ENCODE measurements at places on chromosomes 1 and 21.

- no peak for DNase-seq
Observed at GRCh38 chr1:16183765-16184556, 28.1 kb upstream of the EPHA2 start.

- no peak for DNase-seq
Observed at GRCh38 chr1:147635342-147635741, 35.0 kb downstream of the ACP6 start.

DNA sequence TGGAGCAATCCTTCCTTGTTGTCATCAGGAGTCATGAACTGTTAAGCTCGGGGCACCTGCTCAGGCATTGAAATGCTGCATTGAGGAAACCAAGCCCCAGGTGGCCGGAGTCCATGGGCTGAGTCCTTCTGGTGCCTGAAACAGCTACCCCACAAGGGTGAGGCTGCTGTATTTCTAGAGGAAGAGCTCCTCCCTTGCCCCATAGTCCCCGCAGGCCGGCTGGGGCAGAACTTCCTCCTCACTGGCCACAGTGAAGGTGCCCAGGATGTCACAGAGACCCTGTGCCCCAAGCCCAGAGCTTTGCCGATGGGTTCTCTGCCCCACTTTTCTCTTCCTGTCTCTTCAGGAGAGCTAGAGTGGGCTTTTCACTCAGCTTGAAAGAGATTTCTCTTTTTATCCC lies 80.8 kb upstream of the GCLM start:
- DNase-seq: no peak

DNA sequence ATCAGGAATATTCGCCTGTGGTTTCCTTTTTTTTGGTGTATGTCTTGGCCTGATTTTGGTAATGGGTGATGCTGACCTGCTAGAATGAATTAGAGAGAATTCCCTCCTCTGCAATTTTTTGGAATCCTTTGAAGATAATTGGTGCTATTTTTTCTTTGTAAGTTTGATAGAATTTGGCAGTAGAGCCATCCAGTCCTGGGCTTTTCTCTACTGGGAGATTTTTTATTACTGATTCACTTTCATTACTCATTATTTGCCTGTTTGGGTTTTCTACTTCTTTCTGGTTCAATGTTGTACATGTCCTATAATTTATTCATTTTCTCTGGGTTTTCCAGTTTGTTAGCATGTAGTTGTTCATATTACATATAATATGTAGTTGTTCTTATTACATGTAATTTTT lies 48.7 kb downstream of the NTMT2 start:
- no peak for DNase-seq

DNA sequence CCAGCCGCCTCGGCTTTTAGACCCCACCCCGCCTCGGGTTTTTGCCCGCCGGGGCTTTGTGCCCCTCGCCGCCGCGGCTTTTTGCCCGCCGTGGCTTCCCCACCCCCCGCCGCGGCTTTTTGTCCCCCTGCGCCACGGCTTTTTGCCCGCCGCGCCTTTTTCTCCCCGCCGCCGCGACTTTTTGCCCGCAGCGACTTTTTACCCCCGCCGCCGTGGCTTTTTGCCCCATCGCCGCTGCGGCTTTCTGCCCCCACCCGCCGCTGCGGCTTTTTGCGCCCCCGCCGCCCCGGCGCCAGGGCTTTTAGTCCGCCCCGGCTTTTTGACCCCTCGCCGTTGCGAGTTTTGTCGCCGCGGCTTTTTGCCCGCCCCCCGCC lies 474.4 kb downstream of the FAM72C start:
- DNase-seq: peak; percentile 28

DNA sequence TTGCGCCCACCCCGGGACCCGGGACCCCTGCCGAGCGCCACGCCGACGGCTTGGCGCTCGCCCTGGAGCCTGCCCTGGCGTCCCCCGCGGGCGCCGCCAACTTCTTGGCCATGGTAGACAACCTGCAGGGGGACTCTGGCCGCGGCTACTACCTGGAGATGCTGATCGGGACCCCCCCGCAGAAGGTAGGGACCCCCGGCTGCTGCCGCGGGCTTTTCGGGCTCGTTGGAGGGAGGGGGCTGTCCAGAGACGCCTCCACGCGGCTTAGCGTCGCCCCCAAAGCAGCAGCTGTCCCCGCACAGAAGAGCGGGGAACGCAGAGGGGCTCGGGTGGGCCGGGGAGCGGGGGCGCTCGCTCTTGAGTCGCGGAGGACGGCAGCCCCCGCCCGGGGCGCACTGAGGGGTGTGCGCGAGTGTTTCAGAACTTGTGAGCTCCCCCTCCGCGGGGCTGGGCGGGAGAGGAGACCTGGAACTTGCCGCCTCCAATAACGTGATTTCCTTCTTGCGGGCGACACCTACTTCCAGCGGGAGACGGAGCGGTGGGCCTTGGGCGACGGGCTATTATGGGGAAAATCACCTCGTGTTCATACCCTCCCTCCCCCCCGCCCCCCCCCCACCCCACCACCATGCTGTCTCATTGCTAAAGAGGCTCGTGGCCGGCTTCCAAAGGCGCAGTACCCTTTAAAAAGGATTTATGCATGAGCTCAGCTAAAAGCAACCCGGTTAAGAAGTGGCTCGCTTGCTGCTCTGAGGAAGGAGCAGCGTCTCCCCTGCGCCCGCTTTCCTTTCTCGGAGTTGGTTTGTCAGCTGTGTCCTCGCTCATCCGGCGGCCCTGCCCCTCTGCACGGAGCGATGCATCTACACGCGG lies 664 bp downstream of the BACE2 start:
- peak; percentile 79 for DNase-seq

DNA sequence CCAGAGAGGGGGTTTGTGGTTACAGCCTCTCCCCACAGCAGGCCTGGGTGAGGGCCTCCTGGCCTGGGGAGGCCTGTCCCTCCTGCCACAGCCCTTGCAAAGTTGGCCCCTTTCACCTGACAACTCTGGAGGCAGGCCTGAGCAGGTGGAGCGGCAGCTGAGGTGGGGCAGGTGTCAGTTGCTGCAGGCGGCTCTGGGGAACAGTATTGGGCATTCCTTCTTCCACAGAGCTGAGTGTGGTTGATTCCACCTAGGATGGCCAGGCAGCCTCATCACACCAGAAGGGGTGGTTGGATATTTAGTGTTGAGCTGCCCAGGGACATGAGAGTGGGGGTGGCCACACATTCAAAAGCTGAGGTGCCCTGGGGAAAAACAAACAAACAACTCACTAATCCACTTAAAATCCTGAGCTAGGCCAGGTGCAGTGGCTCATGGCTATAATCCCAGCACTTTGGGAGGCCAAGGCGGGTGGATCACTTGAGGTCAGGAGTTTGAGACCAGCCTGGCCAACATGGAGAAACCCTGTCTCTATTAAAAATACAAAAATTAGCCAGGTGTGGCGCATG lies 31.1 kb downstream of the PIGP start:
- no peak for DNase-seq

GRCh38 chr1:154837672-154838171 lies 32.4 kb downstream of the KCNN3 start:
- DNase-seq: peak; percentile 43

- DNase-seq: no peak
Observed at GRCh38 chr1:160726114-160726497, 12.9 kb upstream of the SLAMF7 start.

- no peak for DNase-seq
Observed at GRCh38 chr21:33950431-33951079, 35.0 kb upstream of the ATP5PO start.

DNA sequence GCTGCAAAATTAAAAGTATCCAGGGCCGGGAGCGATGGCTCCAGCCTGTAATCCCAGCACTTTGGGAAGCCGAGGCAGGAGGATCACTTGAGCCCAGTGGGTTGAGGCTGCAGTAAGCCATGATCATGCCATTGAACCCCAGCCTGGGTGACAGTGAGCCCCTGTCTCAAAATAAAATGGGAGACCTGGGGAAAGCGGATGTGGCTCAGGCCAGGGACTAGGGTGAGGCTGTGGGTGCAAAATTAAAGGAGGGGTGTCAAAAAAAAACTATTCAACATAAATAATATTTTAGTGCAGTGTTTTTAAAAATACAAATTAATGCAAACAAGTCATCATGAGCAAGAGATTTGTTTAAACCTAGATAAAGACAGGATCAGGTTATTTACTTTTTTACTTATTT lies 100.1 kb upstream of the SLC45A1 start:
- no peak for DNase-seq

- DNase-seq: no peak
Observed at GRCh38 chr1:171152549-171152948, 32.6 kb upstream of the FMO2 start.

GRCh38 chr1:109517337-109517736 lies 7.8 kb upstream of the AMIGO1 start:
- DNase-seq: no peak

DNA sequence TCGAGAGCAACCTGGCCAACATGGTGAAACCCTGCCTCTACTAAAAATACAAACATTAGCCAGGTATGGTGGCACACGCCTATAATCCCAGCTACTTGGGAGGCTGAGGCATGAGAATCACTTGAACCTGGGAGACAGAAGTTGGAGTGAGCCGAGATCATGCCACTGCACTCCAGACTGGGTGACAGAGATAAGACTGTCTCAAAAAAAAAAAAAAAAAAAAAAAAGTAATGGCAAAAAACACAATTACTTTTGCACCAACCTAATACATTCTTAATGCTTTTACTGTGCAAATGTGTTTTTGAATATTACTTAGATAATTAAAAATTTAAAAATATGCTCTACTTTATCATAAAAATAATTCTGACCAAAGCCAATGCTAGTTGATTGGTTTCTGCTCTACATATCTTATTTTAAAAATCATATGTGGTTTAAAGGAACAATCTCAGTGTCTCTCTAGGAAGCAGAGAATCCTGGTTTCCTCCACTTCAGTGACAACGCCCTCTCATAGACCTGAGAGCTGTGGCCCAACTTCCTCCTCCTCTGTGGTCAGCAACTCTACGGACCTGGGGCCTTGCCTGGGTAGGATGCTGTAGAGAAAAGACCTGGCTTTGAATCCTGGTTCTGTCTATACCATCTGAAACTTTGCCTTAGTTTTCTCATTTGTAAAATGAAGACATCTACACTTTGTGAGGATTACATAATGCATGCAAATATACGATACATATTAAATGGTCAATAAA lies 64.7 kb downstream of the TGFBR3 start:
- no peak for DNase-seq

DNA sequence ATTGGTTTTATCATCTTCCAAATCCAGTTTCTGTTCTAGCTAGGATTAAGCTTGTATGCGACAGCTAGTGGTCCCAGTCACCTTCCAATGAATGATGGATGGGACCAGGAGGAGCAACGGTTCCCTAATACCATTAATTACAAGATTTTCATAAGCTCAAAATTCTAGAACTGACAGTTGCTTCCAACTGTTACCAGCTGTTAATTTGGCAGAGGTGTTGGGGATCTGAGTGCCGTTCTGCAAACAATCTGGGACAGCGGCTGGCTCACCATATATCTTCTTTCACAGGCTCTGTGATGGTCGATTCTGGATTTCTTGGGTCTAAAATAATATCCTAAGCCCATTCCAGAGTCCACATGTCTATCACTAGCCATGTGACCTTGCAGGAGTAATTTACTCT lies 34.5 kb upstream of the RALGPS2 start:
- no peak for DNase-seq

DNA sequence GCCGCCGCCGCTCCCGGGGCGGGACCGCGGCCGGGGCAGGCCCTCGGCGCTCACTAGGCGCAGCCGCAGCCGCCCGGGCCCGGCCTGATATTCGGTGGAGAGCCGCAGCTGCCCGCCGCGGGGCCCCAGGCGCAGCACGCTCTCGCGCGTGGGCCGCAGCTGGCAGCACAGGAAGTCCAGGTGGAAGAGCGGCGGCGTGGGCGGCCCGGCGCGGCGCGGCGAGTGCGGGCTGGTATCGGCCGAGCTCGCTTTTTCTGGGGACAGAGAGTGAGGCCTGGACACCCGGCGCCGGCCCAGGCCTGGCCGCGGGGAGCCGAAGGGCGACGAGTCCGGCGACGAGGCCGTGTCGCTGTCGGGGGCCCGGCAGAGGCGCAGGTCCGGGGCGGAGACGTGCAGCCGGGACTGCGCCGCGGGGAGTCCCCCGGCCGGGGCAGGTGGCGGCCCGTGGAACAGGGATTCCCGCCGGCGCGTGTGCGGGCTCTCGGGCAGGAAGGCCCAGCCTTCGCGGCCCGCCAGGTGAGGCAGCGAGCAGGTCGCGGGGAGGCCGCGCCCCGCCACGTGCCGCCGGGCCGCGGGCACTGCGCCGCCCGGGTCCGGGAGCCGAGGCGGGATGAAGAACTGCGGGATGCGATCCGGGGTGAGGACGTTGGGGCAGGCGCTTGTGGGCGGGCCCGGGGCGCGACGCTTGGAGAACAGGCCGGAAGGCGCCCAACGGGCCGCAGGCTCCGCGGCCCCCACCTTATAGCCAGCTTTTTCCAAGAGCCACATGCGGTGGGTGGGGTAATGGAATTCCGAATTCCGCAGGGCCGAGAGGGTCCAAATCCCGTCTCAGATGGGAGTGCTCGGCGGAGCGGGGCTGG lies 1.2 kb downstream of the C2CD4D start:
- peak; percentile 61 for DNase-seq

GRCh38 chr1:99964806-99965205 lies 5.0 kb upstream of the SLC35A3 start:
- DNase-seq: no peak

- no peak for DNase-seq
Observed at GRCh38 chr1:156477526-156478249, 22.9 kb downstream of the MEF2D start.

GRCh38 chr21:44006656-44007055 lies 5.5 kb upstream of the TRAPPC10 start:
- no peak for DNase-seq

- DNase-seq: no peak
Observed at GRCh38 chr1:50940291-50940690, 19.8 kb downstream of the FAF1 start.

GRCh38 chr1:234601301-234602017 lies 8.5 kb downstream of the IRF2BP2 start:
- DNase-seq: no peak

DNA sequence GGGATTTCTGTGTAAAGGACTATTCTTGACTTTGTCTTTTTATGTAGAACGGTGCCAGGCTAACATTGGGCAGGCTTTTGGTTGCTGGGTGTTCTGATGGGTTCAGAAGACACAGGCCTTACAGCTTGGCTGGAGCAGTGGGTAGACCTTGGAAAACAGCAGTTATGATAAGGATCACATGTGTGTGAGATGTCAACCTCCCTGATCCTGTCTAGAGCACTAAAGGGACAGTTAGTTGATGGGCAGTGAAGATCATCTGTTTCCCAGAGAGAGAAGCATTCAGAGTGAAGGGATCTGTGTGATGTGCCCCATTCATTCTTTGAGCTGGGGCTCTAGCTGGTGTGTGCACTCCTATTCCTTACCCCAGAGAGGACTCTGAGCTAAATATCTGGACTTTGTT lies 88.0 kb downstream of the NOS1AP start:
- no peak for DNase-seq
